Epithelial cell of esophagus (primary cell): ENCODE measurements at places on chromosomes 7 and 10.

DNA sequence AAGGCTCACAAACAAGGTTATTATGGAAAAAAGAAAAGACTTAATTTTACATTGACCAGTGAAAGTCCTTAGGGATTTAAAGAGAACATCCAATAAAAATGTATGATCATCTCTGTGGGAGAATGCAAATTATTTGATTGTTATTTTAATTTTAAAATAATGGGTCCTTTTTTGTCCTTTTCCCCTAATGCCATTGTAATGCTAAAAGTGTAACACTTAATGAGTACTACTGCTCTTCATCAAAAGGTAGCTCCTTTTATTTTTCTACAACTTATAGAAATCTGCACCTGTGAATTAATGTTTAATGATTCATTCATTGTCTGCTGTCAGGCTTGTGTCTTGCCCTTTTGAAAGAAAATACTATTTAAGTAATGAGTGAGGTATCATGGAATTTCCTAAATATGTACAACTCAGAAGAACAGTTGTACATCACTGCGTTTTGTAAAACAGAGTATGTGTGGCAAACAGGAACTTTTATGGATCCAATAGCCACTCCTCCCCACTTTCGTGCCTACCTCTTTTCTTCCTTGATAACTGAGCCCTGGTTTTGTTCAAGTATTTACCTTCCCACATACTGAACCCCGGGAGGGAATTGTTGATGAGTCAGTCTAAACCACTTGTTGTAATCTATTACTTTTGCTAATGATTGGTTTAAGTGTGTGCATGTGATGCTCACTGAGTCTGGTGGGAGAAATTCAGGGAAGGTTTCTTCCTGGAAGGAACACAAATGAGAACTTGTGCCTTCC is 19.9 kb upstream of the TRUB1 start:
- peak; percentile 86 for DNase-seq

DNA sequence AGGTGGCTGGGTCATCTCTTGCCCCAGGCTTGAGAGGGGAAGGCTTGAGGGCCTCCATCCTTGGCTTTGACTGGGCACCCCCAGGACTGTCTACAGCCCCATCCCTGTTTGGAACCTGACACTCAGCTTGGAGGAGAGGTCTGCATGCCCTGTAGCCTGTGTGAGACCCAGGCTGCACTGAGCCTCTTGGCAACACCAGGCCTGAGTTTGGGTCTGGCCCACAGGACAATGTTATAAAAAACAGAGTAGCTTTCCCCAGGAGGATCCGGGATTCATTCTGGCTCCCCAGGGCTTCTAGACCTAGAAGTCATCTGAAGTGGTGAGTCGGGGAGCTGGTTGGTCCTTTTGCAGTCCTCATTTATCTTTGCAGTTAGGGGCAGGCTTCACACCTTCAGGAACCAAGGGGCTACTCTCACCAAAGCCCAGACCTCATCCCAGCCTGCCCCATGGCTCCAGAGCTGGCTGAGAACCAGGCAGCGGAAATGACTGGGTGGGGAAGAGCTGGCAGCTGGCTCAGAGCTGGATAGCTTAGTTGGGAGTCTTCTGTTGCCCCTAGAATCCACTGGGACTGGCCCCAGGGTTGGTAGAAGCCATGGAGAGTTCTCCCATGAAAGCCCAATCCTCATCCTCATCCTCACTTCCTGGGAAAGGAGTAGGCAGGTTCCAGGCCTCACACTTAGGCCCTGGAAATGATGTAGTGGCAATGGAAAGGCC is 68.8 kb downstream of the ADCYAP1R1 start:
- no peak for DNase-seq

DNA sequence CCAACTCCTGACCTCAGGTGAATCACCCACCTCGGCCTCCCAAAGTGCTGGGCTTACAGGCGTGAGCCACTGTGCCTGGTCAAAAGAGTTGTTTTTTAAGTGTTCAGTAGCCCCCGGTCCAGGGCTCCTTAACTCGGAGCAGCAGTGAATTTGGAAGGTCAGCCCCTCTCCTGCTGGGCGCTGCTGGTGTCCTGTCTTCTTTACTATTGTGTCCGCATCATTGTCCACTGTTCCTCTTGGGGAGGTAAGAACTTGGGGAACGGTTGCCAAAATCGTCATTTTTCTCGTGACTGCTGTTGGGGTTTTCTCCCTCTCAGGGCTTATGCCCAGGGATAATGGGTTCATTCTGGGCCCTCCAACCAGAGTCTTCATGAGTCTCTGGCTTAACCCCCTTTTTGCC is 46.7 kb downstream of the CAMK1D start:
- no peak for DNase-seq

GRCh38 chr10:29098423-29098822 is 190.4 kb upstream of the LYZL1 start:
- no peak for DNase-seq

GRCh38 chr7:149310113-149310836 is 48.3 kb downstream of the ZNF783 start:
- peak; percentile 84 for DNase-seq
